H9 (cell line): ENCODE measurements at places on chromosomes 1 and 21.

GRCh38 chr1:240691909-240692705 lies 80.2 kb upstream of the GREM2 start:
- peak; percentile 66 for DNase-seq

DNA sequence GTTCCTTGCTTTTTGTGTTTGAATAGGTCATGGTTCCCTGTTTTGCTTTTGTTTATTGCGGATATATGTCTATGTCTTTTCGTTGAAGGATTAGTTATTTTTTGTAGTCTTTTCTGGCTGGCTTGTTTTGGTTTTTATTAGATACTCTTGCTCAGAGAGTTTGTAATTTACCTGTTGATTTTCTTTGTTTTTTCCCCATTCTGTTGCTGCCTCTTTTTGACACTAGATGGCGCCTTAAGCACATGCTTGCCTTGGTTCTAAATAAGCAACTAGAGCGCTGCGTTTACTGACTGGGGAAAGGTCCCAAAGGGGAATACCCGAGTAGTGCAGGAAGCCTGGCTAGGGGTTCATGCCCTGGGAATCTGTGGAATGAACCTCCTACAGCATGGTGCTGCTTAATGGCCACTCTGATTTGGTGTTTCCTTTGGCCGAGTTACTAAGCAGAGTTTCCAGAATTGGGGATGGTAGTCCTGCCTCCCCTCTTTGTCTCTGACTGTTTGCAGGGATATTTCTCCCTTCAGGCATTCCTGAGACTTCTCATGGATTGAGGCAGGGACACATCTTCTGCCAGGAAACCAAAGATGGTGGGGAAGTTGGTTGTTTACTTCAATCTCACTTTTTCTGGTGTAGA lies 143.2 kb downstream of the PTPRU start:
- peak; percentile 61 for DNase-seq

DNA sequence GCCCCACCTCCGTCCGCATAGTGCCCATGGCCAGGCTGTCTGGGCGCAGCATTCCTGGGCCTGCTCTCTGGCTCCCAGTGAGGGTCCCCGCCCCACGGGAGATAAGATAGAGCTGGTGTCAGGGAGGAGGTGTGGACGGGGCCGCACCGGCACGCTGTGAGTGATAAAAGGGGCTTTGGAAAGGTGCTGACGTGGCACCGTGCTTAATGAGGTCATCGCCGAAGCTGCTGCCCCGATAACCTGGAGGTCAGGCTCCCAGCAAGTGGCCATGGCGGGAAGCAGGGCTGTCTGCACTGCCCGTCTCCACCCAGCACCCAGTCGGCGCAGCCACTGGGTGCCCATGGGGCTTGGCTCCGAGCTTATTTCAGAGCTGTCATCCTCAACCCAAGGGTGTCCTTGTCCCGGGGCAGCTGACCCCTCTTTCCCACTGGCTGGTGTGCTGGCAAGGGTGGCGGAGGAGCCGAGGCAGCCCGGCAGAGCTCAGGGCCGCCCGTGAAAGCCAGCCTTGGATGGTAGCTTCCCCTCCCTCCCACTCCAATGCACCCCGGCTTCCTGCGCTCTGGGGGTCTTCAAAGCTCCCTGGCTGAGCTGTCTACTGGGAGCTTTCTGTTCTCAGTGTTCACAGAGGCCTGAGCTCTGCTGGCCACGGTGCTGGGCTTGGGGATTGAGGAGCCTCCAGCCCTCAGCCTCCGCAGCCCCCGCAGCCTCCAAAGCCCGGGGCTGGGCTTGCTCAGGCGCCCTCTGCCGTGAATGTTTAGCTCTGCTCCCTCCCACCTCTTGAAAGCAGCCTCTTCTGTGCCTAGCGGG lies 105.1 kb upstream of the ARHGEF16 start:
- DNase-seq, result peak; percentile 57

- DNase-seq, result no peak
These were observed 272.0 kb downstream of the BRINP3 start for GRCh38 chr1:190205713-190206112.

DNA sequence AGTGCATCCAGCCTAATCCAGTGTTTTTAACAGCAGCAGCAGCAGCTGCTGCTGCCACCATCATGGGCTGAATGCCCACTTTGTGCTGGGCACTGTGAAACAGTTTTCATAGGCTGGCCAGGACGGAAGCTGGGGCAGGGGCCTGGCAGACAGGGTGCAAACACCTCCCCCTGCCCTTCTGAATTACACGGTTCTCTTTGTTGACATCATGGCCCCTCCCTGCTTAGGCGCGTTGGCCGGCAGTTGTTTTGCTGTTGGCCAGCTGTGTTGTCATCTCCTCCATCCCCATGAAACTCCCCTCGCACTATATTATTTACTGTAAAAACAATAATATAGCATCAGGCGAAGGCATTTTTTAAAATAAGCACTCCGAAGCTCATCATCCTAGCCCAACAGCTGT lies 33.1 kb downstream of the PTPRU start:
- DNase-seq, result no peak

DNA sequence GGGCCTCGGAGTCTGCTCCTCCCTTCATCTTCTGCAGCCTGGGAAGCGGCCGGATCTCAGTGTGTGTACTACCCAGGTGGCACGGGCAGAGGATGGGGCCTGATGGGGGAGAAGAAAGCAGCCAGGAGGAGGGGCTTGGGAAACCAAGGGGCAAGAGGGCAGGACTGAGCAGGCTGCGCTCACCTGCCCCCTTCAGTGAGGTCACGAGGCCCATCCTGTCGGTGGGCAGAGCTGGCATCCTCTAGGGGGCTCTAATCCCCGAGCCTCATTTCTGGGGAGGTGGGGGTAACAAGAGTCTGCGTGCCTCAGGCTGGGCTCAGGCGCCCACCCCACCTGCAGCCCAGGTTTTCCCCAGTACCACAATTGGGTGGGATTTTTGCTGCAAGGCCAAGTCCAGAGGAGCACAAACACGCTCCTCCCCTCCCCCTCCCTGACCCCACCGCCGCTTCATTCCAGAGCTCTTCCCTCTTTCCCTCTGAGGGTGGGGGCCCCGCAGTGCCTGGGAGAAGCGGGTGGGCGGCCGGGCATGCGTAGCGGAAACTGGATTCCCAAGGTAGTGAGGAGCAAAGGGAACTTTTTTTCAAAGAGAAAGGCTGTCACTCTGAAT lies 1.8 kb upstream of the WNT3A start:
- peak; percentile 65 for DNase-seq
